NCI-H345 (cell line): ENCODE measurements at places on chromosomes 3 and 15.

- DNase-seq: no peak
Measured at GRCh38 chr15:87135109-87135508, 1055.4 kb downstream of the AGBL1 start.

- DNase-seq: no peak
Measured at GRCh38 chr3:155748611-155749365, 3.9 kb upstream of the PLCH1 start.

DNA sequence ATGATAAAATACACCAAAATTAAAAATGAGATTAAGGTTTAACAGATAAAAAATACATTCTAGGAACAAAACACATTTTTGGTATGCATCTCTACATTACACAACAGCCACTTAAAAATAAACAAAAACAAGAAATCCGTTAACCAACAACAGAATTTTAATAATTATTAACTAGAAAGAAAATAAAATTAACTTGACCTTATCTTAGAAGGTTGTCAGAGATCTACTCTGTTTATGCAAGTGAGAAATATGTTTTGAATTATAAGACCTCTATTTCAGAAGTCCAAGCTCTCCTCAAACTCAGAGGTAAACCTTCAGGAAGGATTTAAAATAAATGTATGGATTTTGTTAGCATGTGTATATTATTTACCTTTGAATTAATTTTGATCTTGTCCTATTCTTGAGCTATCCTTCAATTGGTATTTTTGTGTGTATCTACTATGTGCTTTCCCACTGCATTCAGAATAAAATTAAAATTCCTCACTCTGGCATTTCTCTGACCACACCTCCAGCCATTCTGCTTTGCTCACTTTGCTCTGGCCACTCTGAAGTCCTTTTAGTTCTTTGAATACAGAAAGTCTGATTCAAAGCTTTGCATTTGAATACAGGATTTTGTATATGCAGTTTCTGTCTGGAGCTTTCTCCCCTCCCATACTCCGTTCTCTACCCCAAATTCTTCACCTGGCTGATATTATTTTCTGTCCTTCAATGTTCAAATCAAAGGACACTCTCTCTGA lies 352.0 kb downstream of the ZBTB20 start:
- DNase-seq: no peak

- DNase-seq: no peak
Measured at GRCh38 chr15:34223904-34224596, 766 bp upstream of the EMC4 start.

DNA sequence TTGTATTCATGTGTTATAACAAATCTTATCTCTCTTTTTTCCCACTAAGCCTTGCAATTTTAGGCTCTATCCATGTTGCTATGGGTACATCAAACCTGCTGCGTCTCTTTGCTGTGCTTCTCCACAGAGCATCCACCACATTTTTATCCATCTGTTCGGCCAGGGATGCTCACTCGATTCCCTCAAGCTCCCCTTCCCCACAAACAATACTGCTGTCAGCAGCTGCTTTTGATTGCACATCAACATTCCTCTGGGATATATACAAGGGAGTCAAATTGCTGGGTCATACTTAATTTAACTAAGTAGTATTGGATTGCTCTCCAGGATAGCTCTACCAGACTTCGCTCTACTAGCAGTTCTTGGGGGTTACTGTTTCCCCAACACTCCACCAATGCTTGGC lies 36.8 kb downstream of the TMEM108 start:
- no peak for DNase-seq

GRCh38 chr3:16912400-16913263 lies 27.9 kb downstream of the PLCL2 start:
- no peak for DNase-seq

DNA sequence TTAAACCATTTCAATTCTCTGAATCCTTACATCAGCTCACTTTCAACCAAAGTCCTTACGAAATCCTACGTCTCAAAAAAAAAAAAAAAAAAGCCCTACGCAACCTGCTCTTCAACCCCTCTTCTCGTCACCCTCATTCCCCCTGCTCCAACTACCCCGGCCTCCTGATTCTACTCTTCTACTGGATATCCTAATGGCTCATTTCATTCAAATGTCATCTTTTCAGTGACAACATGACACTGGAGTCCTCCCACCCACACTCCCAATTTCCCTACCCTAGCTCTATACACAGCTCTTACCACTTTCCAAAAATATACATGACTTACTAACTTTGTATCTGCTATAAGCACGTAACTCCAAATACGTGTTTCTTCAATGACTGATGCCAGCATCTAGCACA lies 11.5 kb downstream of the UBP1 start:
- DNase-seq: no peak

GRCh38 chr3:128274837-128275236 lies 121.6 kb downstream of the EEFSEC start:
- DNase-seq: no peak

DNA sequence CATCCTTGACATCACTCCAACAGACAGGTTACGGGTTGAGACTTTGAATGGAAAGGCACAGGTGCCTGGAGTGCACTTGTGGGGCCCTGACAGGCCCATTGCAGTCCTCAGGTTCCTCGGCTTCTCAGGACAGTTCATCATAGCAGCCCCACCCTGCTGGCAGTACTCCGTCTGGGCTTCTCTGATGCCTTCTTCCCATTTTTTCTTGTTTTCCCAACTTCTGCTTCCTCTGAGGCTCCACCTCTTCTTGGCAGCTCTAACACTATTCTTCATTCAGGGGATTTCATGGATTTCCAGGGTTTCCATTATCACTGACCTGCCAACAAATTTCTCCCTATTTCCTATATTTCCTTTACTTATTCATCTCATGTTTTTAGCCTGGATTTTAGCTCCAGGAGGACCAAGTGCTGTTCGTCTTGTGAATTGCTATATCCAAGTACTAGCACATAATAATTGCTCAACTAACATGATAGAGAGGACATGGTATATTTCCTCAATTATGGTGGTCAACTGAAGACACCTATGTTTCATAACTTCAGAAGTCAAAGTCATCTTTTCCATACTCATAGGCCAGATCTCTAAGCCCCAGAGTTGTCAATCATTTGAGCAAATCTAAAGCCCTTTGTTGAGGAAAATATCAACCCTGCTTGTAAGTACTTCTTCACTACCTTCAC lies 16.2 kb downstream of the NCEH1 start:
- no peak for DNase-seq

GRCh38 chr15:73024168-73024567 lies 28.1 kb upstream of the NEO1 start:
- DNase-seq: no peak

DNA sequence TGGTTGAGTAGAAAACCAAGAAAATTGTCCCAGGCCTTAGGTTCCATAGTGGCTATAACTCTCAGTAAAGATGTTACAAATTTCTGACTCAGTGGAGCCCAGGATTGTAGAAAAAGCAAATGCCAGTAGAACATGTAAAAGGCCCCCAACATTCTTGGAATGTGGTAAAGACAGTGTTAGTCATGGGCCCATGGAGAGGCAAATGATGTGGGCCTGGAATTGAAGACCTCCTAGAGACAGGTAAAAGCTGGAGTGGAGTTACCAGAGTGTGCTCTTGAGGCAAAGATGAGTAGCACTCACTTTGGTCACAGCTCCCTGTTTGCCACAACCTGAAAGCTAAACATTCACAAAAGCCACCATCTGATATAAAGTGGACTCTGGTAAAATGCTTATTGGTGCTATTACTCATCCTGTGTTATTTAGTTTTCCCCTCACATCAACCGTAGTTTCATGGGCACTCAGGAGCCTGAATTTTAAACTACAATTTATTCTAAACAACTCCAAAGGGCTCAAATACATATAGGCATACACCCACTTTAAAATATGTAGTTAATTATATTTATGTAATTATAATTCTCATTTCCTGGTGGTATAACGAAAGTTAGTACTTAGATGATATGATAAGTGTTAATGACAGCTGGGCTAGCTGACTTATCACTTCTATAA lies 359.6 kb upstream of the NECTIN3 start:
- DNase-seq: no peak

GRCh38 chr15:70192041-70192440 lies 94.3 kb upstream of the TLE3 start:
- no peak for DNase-seq

- no peak for DNase-seq
Measured at GRCh38 chr3:12992629-12993516, 80.4 kb downstream of the IQSEC1 start.

DNA sequence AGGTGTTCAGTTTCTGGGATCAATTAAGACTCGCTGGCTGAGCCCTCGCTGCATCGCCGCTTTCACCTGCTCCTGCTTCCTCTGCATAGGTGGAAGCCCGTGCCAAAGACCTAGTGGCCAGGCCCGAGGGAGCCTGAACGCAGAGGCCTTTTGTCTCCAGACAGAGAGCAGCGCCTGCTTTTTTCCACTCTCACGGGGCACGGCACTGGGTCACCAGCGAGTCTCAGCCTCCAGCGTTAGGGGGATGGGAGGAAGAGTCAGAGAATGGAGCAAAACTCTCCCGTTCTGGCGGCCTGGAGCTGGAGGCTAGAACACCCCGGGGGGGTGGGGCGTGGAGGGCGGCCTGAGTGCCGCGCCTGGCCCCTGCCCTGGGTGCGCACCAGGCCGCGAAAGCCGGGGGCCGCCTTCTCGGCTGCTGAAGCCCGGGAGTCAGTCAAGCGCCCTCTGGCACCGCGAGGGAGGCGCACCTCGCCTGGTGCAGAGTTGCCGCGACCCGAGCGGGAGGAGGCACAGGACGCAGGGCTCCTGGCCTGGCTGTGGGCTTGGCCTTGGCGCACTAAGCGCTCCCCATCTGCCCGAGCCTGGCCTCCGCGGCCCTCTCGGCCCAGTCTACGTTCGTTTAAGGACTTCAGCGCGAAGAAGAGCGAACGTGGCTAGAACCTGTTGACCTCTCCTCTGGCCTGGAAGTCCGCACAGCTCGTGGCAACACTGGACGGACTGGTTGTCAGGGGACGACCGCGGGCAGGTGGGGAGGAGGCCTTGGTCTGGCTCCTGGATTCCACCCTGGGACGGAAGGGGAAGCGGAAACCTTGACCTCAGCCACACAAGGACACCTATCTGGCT lies 21.5 kb downstream of the NR2F2 start:
- no peak for DNase-seq

DNA sequence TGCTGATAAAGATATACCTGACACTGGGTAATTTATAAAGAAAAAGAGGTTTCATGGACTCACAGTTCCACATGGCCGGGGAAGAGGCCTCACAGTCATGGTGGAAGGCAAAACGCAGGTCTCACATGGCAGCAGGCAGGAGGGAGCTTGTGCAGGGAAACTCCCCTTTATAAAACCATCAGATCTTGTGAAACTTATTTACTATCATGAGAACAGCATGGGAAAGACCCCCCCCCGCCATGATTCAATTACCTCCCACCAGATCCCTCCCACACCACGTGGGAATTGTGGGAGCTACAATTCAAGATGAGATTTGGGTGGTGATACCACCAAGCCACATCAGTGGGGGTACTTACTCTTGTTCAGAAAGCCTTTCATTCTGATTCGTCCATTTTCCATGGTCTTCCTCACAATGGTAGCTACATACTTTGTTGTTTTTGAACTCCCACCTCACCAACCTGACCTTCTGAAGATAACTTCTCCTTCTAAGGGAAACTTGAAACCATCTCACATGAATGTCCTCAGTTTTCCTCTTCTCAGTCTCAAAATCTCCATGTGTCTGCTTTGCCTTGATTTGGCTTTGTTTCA lies 275.6 kb upstream of the PROK2 start:
- no peak for DNase-seq

GRCh38 chr3:85589145-85589544 lies 630.4 kb downstream of the CADM2 start:
- DNase-seq: no peak

DNA sequence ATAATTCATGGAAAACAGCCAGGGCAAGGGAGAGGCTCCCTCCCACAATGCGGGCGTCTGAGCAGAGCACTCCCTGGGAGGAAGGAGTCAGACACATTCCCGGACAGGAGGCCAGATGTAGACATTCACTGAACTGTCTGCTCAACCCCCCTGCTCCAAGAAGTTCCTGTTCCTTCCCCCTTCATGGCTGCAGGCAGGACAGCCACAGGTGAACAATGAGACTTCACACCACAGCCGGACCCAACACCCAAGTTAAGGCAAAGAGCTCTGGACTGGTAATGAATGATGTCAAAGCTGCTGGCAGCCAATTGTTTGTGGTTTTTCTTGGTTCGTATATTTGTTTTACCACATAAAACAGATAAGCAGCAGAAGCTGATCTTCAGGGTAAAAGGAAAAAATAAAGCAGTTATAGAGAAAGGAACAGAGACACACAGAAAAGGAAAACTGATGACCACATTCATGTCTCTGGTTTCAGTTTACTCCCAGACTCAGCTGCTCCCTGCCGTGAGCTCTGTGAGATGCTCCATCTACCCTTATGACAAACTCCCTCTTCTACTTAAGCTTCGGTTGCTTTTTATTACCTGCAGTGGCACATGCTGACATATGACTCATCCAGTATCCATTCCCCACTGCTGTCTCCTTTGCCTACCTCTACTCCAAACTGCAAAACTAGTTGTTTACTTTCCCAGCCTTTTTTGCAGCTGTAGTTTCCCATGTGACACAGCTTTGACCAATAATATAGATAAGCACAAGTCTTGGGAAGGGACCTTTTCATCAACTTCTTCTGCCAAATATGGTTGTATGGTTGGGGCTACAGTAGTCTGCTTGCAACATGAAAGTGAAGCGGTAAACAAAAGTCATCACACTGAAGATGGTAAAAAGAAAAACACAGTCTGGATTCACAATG lies 33.1 kb downstream of the DZIP1L start:
- DNase-seq: peak; percentile 50

DNA sequence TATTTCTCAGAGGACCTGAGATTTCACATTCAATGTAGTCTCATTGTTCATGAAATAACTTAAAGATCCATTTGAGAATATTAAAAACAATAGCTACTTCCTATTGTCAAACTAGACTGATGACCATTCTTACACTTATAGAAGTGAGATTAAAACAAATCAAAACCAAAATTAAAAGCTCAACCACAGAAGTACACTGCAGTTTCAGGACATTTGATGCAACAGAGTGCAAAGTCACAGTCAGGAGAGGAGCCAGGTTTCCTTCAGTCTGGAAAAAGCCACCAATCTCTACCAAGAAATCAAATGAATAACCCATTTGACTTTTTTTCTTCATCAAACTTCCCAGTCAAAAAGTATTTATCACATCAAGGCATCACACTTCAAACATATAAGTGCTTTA lies 5.5 kb downstream of the CCPG1 start:
- DNase-seq: no peak

- DNase-seq: no peak
Measured at GRCh38 chr3:106728315-106729098, 648.7 kb upstream of the CCDC54 start.
